ENCODE measurements at places on chromosomes 12 and 14.

- no peak for DNase-seq
Observed at GRCh38 chr12:117367006-117367638, 5.7 kb upstream of the NOS1 start.

DNA sequence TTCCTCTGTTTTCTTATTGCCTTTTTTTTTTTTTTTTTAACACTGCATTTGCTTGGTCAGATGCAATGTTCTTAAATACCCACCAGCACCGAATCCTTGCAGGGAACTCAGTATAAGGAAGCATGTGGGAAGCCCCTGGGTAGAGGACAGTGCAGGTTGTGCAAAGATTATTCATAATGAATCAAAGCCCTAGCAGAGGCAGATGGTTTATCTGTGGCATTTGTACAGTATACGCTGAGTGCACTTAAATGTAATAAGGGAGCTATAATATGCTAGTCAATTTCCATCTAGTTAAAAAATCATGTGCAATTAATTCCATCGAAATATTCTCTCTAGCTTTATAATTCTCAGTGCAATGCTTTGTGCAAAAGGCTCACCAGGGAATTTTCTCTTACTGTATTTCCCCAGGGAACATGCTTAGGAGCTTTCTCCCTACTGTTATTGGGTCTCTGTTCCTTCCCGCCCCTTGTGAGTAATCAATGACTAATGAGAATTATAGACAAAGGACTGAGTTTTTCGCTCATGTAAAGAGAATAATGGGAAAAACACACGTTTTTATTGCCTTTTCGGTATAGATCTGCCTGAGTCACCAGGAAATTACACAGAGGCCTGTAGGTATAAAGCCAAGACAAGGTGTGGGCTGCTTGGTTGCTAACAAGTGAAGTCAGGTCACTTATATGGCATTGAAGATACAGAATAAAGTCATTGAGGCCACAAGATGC, 1214.3 kb upstream of the TMEM132C start:
- DNase-seq: no peak

- no peak for DNase-seq
Observed at GRCh38 chr12:84842406-84843013, 70.1 kb downstream of the SLC6A15 start.

GRCh38 chr14:67426983-67427606, 15.1 kb upstream of the PLEK2 start:
- peak; percentile 55 for DNase-seq

DNA sequence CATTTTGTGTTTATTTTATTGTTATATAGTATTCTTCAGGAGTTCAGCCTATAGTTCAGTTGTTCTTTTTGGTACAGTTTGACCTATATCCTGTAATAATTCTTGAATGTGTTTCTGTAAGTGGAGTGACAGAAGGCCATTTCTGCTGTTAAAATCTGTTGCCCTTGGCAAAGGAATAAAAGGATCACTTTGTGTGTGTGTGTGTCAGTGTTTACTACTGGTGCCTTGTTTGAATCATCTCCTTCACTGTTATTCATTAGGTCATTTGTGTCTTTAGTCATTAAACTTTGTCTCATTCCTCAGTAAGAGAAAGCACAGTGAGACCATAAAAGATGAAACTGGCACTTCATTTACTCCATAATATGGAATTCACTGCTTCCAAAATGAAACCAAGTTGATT, 130.7 kb downstream of the TMTC2 start:
- no peak for DNase-seq

DNA sequence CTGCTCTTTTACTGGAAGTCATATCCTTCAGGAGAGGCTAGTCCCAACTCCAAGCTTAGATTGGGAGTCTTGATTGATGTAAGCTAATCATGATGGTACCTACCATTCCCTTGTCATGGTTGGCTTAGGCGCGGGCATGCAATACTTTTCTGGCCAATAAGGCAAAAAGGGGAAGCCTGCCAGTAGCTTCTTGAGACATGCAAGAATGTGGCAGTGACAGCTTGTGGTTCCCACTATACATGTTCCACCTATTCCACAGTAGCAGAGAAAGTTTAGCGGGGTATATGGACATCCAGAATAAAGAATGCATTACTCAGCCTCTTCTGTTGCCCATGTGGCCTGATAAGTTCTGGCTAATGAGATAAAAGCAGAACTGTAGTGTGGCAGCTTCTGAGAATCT, 55.0 kb downstream of the AP5M1 start:
- no peak for DNase-seq

DNA sequence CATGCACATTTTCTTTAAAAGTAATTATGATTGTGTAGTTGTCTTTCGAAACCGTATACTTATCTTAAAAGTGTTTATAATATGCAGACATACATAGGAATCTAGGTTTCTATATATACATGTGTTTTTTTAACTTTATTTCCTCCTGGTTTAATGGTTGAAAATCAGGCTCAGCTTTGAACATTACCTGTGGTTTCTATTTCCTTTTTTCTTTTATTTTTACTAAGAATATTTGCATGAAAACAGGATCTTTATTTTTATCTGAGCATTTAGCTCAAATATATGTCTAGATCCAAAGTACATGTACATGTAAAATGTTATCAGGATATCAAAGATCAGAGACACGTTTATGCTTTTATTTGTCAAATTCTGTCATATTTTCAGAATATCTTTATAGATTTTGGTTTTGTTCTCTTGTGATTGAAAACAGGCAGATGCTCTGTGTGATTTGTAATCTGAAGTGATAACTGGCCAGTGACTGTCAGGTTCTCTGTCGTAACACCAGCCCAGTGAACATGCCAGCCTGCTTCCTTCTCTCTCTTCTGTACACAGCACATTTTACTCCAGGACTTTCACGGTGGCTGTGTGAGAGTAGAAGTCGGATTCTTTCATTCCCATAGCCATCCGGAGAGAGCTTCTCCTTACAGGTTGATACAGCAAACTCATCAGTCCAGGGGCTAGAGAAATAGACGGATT, 13.7 kb downstream of the TCTN1 start:
- DNase-seq: no peak

DNA sequence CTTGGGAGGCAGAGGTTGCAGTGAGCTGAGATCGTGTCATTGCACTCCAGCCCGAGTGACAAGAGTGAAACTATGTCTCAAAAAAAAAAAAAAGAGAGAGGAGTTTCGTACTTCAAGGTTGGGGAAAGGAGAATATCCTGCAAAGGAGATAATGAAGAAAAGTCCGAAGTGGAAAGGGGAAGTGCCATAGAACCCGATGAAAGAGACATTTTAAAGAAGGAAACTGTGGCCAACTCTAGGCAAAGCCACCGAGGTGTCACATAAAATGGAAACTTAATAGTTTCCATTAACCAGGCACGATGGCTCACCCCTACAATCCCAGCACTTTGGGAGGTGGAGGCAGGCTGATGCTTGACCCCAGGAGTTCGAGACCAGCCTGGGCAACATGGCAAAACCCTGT, 15.0 kb upstream of the LTBP2 start:
- DNase-seq: no peak

DNA sequence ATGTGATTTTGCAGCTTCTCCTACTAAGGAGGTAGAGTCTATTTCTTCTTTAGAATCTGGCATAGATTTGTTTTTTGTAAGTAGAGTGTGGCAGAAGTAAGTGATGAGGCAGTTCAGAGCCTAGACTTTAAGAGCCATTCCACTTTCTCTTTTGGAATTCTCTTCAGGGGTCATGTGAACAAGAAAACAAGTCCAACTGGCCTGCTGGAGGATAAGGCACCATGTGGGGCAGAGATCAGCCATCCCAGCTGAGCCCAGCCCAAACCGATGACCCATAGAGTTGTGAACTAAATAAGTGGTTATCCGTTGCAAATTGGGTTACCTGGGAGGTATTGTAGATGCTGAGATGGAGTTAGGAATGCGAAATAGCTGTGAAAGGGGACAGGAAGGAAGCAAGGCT, 60.3 kb upstream of the TBPL2 start:
- no peak for DNase-seq

DNA sequence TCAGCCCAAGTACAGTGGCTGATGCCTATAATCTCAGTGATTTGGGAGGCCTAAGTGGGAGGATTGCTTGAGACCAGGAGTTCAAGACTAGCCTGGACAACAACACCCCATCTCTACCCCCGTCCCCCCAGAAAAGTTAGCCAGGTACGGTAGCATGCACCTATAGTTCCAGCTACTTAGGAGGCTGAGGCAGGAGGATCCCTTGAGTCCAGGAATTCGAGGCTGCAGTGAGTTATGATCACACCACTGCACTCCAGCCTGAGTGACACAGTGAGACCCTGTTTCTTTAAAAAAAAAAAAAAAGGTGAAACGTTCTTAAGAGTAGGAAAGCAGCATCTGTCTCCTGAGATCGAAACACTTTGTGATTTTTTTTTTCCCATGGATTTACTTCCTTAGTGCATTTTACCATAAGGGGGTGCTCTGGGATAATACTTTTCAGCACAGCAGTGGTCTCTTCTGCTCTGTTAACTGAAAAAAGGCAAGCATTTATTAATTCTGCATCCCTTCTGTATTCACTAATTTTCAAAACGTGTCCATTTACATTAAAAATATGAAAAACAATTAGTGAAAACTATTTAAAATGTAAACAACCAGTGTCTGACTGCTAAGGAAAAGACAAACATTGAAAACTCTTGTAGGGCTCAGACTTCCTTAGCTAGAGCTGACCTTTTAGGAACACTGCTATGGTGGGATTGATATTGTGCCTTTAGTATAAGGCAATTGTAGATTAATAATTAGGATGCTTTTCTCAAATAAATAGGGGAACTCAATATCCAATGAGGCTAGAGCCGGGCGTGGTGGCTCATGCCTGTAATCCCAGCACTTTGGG, 31.2 kb upstream of the USP44 start:
- DNase-seq: no peak

- no peak for DNase-seq
Observed at GRCh38 chr12:78324234-78324633, 493.5 kb downstream of the NAV3 start.

DNA sequence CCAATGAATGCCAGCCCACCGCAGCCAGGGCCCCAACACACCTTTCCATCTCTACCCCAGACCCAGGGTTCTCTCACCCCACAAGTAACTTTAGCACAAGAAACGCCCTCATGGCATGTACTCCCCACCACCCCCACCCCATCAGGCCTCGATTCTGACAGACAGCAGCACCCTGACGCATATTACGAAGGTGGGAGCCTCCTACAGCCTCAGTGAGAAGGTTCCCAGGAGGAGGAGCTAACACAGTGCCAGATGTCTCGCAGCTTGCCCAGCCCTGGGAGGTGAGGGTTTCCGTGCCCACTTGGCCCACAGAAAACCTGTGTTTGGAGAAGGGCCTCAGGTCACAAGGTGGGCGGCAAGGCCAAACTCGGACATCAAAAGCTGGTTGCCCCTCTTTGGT, 32.4 kb downstream of the CCDC88C start:
- no peak for DNase-seq

- no peak for DNase-seq
Observed at GRCh38 chr12:34342048-34342447, 319.8 kb downstream of the ALG10 start.

- DNase-seq: no peak
Observed at GRCh38 chr12:121980191-121980891, 41.3 kb upstream of the BCL7A start.

GRCh38 chr12:7091171-7091570, 1.1 kb downstream of the C1R start:
- DNase-seq: no peak

DNA sequence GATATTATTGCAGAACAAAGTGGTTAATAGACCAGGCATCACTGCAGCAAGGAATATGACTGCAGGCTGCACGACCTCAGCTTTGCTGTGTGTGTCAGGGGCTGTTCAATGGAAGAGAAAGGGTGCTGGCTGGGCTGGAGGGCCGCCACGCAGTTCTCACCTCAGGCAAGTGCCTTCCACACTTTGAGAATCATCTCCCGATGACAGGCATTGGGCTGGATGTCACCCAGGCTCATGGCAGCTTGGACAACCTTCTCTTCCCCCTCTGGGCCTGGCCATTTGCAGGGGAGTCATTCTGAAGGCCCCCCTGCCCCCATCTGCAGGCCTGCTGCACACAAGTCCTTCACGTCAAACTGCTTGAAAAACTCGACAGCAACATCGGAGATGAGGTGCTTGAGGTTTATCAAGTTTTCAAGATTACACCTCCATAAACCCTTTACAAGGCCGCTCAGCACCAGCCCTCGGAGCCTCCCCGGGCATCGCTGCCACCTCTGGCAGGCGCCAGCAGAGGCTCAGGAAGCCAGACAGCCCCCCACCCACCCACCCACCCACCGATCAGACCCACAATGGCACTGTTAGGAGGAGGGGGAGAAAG, 165.9 kb upstream of the GSC start:
- DNase-seq: no peak

GRCh38 chr14:77657280-77657679, 40.8 kb upstream of the SPTLC2 start:
- DNase-seq: no peak

GRCh38 chr14:90495357-90496276, 98.8 kb downstream of the CALM1 start:
- no peak for DNase-seq

GRCh38 chr14:104635717-104636116, 31.1 kb upstream of the TMEM179 start:
- DNase-seq: no peak

DNA sequence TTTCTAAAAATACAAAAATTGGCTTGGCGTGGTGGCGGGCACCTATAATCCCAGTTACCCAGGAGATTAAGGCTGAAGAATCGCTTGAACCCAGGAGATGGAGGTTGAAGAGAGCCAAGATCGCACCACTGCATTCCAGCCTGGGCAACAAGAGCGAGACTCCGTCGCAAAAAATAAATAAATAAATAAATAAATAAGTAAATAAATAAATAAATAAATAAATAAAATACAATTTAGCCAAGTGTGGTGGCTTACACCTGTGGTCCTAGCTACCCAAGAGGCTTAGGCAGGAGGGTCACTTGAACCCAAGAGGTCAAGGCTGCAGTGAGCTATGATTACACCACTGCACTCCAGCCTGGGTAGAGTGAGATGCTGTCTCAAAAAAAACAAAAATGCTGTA, 26.5 kb upstream of the SPTSSA start:
- no peak for DNase-seq

- no peak for DNase-seq
Observed at GRCh38 chr12:89756585-89757398, 48.2 kb upstream of the ATP2B1 start.

DNA sequence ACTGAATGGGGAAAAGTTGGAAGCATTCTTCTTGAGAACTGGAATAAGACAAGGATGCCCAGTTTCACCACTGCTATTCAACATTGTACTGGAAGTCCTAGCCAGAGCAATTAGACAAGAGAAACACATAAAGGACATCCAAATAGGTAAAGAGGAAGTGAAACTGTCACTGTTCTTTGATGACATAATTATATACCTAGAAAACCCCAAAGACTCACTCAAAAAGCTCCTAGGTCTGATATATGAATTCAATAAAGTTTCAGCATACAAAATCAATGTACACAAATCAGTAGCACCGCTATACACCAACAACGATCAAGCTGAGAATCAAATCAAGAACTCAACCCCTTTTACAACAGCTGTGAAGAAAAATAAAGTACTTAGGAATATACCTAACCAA, 157.3 kb upstream of the DDHD1 start:
- DNase-seq: no peak
